ENCODE measurements at places on chromosomes 3 and 15.
A peak's percentile ranks its signal among the peaks of the same experiment; 100 is the strongest.

- DNase-seq, result no peak
Observed at GRCh38 chr3:129673897-129674797, 67.7 kb upstream of the PLXND1 start.

DNA sequence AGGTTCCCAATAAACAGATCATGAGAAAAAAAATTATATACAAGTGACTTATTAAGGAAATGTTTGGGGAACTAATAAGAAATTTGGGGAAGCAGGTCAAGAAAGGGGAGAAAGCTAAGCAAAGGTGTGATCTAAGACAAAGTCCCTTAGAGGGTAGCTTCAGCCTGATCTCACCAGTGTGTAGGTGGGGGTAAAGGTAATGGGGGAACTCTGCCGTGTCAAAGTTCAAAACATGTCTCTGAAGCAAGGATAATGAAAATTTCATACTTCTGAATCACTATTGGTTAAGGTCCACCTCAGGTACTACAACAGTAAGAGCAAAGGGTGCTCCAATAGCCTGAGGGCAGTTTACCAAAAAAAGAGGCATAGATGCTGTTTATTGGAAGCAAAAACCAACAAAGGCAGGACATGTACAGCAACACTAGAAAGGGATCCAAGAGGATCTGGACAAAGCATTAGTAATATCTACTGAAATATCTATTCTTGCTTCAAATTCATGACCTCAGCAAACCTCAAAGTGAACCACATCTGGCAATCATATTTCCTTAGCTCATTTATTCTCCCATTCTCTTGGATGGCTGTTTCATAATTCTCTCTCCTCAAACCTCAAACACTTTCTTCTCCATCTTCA is 6.9 kb downstream of the ACAD11 start:
- no peak for DNase-seq

DNA sequence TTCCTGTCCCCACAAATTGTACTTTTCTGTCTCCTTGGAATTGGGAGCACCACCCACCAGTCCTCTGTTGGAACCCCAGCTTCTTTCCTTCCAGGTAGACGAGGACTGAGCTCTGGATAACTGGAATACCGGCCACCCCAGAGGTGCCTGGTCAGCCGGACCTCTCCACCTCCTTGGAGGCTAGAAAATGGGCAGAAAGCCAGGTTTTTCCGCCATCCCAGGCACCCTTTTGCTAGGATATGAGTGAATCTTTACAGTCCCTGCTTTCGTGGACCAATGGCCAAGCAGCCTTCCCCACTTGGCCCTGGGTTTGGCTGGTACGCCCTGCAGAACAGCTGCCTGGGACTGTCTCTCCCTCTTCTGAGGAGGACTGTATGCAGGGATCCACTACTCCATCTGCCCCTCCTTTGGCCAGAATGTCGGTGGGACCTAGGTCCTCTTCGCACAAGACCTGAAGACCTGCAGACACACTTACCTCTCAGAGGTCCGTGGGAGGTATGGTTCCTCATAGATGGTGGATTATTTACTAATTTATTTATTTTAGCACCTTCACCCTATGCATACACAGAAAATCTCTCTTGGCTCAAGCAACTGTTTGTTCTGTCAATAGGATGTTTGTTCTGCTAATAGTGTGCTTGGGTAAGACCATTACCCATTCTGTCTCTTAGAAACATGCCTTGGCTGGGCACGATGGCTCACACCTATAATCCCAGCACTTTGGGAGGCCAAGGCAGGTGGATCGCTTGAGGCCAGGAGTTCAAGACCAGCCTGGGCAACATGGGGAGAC is 8.6 kb upstream of the CHAC1 start:
- DNase-seq, result no peak

GRCh38 chr3:48716508-48716981 is 476 bp downstream of the IP6K2 start:
- DNase-seq, result peak; percentile 61

DNA sequence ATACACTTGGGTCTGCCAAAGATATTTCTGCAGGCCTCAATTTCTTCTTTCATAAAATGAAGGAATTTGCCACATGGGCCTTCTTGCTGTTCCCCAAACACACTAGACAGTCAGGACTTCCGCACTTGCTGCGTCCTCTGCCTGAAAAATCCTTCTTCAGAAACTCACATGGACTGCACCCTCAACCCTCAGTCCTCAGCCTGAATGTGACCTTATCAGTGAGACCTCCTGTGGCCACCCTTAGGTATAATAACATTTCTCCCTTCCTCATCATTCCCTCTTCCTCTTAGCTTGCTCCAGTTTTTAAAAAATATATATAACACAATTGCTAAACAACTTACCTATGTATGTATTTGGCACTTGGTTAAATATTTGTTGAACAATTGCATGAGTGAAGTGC is 257.5 kb downstream of the MFSD1 start:
- DNase-seq, result no peak

DNA sequence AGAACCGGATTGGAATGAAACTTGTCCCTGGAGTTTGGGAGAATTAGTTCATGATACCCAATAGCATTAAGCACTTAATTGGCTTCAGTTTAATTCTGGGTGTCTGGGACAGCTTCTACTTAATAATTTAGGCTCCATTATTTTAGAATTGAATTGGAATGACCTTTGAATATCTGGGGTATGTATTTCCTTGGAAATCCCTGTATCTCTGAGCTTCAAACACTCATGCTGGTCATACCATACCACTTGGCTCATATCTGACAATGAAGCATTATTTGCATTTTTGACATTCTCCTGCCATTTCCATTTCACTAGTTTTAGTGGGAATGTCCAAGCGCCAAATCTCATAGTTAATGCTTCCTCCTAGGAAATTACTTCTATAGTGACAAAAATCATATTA is 393.1 kb downstream of the DIPK2A start:
- DNase-seq, result no peak

DNA sequence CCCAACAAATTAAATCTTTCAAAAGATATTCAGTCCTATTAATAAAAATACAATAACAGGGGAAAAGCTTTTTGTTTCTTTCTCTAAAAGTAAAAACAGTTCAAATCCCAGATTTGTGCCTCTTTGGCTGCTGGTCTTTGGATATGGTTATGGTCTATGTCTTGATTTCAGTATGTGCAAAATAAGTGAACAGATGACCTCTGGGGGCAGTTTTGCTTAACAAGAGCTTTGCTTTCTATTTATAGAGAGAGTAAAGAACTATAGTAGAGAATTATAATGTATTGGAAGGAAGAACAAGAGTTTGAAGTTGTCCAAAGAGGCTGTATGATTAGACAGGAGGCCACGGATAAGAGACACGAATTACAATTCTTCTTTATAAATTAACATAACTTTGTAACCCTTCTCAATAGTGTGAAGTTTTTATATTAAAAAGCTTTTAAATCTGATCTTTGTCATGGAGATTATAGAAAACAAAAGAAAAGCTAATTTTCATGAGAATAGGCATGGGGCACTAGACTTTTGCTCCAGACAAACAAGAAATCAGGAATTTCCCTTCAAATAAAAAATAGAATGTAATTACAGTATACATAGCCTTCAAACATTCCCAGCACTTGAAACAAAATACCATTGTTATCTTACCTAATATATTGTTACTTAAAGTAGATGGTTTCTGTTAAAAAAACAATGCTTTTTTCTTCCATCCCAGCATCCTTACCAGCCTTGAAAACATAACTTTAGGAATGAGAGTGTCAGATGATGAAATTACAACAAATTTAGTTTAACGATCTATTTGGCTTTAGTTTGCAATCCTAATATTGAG is 432.7 kb upstream of the ARHGEF26 start:
- no peak for DNase-seq

GRCh38 chr3:144028798-144029411 is 57.3 kb downstream of the DIPK2A start:
- DNase-seq, result no peak

GRCh38 chr15:70584838-70585706 is 178.3 kb downstream of the UACA start:
- peak; percentile 41 for DNase-seq

GRCh38 chr3:48952510-48953118 is 34.0 kb downstream of the ARIH2 start:
- peak; percentile 10 for DNase-seq

- no peak for DNase-seq
Observed at GRCh38 chr3:139518926-139519842, 20.4 kb downstream of the RBP1 start.

DNA sequence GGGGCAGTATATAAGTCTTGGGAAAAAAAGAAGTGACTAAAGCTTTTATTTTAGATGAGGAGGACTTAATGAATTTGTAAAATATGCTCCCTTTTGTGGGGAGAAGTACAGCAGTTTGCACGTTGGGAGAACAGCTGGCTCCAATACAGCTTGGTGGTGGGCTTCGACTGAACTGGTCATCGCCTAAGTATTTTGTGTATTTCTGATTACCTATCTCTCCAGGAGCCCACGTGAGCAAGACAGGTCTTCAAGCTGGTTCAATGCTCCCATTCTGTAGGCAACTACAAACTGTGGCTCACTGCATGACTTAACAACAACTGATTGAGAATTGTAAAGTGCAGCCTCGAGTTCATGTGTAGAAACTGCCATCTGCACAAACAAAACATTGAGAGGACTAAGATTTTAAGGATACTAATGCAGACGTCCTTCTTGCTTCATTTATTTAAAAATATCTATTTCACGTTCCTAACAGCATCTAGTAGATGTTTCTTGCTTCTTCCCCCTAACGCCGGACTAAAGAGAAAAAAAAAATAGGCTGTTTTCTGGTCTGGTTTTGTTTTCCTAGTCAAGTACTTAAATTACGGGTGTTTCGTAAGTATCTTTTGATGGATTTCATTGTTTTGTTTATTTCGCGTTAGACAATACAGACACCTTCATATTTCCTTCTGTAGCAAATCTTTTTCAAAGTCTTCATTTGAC is 1.4 kb upstream of the GREM1 start:
- no peak for DNase-seq

DNA sequence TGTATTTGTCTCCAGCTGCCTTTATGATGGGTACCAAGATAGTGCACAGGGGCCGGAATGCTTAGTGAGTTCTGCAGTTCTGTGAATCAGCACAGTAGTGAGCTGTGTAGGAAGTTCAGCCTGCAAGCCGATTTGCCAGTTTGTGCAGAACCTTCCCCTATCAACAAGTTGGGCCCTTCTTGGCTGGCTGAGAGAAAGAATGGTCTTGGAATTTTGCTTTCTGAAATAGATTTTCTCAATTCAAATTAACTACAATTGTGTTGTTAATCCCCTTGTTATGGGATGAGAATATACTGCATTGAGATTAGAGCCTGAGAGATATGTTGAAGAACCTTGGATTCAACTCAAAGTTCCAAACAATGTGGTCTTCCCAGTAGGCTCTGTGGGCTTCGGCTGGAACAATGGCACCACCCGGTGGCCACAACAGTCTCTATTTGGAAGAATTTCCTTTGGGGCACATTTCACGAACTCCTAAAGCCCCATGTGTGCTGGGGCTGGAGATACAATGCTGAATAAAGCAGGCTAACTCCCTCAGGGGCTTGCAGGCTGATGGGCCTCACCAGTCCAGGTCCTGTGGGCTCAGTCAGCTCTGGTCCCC is 59.1 kb downstream of the TRIM42 start:
- peak; percentile 63 for DNase-seq

DNA sequence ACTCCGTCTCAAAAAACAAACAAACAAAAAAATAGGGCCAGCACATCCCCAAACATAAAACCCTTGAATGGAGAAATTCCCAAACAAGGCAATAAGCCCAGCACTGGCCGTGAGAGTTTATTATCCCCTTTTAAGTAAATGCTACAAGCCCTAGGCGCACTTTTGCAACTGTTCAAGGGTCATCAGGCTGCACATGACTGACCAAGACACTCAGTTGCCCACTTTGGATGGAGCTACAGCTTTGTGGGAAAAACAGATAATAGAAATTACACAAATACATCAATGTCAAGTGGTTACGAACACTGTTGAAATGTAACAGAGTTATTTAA is 33.7 kb upstream of the ZNF445 start:
- no peak for DNase-seq

DNA sequence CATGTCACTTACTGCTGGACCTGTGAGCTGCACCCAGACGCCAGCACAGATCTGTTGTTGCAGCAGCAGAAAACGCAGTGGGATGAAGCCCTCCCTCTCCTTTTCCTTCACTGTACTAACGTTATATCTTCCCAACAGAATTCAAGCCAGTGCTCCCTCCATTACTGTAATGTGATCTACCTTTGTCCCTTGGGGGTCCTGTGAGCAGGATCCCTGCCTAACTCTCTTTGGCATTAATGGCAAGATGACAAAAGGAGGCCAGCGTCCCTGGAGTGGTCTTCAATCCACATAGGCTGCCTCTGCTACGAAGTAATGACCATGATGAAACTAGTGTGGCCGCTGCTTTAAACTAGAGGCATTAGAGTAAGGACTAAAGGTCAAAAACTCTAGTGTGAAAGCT is 69.3 kb upstream of the SOX14 start:
- DNase-seq, result no peak

GRCh38 chr3:120903221-120903620 is 4.8 kb upstream of the STXBP5L start:
- no peak for DNase-seq

DNA sequence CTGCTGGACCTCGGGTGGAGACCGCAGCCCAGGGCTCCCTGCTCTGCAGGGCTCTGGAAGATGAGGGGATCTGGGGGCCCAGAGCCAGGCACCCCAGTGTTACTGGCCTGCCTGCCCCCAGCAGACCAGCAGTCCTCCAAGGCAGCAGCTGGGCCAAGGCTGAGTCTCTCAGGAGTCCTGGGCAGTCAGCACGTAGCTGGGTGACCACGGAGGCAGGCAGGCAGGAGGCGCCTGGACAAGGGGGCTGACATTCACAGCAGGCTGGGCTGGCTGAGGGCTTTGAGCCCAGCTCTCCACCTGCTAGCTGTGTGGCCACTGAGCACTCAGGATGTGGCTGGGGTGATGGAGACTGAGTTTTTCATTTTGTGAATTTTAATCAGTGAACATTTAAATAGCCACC is 67.9 kb downstream of the IQSEC1 start:
- DNase-seq, result no peak

- no peak for DNase-seq
Observed at GRCh38 chr15:66070220-66070934, 183.2 kb downstream of the MEGF11 start.

- no peak for DNase-seq
Observed at GRCh38 chr3:52321481-52321880, 5.4 kb downstream of the DNAH1 start.

DNA sequence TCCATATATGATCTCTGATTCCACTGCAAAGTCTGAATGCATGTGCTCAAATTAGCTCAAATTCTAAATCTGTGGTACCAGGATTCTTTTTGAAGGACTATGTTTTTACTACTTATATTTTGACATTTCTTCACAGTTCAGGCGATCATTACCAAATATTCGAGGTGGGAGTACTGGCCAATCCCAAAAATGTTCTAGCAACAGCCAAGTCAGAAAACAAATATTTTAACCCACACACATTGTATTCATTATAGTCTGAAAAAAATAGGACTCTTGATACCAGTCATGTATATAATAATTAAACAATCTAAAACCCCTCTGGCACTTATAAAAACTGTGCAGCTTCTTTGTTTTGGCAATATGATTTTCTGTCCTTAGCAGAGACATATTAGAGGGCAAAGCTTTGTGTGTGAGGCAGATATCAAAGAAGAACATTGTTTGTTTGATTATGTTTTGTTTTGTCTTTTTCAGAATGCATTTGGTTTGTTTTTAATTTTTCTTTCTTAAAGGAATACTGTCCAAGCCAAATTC is 37.4 kb downstream of the FGF7 start:
- no peak for DNase-seq

- no peak for DNase-seq
Observed at GRCh38 chr15:57881361-57881760, 174.8 kb downstream of the POLR2M start.
